ENCODE measurements at places on chromosomes 6 and 20.
A peak's percentile ranks its signal among the peaks of the same experiment; 100 is the strongest.

DNA sequence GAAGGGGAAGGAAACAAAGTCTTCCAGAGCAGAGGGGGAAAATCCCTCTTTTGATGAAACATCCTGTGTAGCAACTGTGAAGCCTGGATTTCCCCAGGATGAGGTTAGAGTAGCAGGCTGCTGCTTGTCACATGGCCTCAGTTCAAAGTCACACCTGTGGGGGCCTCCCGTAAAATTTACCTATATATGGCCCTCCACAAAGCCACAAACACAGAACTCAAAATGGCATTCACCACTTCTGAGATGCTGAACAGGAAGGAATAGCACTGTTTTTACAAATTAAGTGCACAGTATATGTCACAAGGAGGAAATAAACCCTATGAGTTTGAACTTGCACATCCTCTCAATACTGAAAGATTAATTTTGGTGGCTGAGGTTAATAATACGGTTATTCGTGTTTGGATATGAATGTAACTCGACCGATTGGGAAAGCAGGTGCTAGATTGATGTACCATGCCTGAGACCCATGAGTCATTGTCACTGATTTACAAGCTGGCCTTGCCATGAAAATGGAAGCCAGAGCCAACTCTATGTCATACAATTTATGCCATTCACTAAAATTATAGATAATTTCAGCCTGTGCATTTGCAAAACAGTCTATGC is 70.6 kb downstream of the SGK1 start:
- DNase-seq: peak; percentile 99

GRCh38 chr6:43203718-43204095 is 21.7 kb downstream of the CUL9 start:
- DNase-seq: no peak

GRCh38 chr6:19752746-19753145 is 84.4 kb upstream of the ID4 start:
- DNase-seq: no peak

- no peak for DNase-seq
Measured at GRCh38 chr20:62880935-62881661, 19.5 kb upstream of the TCFL5 start.

DNA sequence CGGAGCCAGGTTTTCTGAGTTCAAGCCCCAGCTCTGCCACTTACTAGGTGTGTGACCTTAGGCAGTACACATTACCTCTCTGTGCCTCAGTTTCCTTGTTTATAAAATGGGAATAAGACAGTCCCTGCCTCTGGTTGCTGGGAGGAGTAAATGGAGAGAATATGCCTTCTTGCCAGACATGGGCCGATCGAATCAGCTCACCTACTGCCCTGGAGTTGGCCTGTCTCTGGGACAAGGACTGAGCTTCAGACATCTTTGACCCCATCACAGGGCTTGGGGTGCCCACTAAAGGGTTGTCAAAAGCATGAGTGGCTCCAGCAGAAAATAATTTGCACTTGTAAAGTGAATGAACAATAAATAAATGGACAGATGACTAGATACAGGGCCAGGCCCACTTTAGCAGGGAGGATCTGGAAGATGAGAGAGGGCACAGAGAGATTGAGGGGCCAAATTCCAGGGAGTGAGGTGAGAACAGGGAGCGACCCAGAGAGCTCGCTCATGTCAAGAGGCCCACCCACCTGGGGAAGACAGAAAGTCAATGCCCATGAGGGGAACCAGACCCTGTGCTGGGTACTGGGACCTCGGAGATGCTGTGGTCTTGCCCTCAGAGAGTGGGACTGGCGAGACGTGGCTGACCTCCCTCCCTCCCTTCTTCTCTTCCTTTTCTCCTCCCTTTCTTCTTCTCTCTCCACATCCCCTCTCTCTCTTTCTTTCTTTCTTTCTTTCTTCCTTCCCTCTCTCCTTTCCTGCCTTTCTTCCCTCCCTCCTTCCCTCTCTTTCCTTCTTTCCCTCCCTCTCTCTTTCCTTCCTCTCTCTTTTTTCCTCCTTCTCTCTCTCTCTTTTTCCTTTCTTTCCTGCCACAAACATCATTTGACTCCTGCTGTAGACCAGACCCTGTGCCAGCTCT is 3.9 kb upstream of the BPIFA2 start:
- no peak for DNase-seq

DNA sequence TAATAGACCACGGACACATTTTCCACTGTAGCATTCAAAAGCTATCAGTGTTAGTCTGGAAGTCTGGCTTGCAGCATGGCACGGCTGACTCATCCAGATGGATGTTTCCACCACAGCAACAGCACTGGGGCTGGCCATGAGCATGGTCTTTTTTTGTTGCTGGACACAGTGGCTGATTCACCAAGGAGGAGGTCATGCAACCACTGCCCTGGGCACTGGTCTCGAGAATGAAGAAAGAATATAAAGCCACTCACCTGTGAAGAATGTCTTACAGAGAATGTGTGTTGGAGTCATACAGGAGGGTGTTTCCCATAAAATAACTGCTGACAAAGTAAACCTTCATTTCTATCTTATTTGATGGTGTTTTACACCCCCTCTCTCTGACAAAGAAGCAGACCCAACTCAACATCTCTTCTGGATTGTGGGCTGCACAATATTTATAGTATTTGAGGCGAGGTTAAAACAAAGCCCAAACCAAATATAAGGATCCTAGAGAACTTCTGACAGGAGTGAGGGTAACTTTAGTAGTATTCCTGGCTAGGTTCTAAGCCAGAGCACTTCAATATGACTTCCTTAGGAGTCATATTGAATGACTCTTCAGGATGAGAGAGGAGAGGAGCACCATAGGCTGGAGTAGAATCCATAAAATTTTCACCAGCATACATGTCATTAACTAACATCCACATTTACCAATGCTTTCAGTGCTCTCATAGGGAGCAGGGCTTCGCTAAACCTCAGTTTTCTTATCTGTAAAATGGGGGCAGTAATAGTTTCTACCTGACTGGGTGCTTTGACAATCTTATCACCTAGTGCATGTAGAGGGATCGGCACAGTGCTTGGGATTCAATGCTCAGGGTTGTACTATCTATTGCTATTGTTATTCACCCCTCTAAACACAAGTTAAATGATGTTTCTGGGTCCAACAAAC is 121.4 kb downstream of the KIF13A start:
- DNase-seq: no peak

DNA sequence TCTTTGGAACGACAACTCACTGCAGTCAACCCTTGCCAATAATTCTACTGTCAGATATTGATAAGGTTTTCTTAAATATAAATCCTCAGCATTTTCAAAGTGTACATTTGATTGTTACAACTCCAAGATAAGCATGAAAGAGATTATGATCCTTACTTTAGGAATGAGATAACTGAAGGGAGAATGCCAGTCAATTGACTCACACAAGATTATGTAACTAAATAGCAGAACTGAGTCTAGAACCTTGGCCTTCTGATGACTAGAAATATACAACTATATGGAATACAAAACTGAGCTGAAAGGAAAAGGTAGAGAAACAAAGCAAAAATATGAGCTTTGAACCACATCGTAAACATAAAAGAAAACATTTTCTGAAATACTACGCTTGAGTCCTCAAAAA is 26.9 kb upstream of the STXBP5 start:
- no peak for DNase-seq

- DNase-seq: no peak
Measured at GRCh38 chr20:49747707-49748524, 34.2 kb upstream of the B4GALT5 start.

- DNase-seq: peak; percentile 1
Measured at GRCh38 chr20:38131588-38132121, 33.4 kb downstream of the TGM2 start.

- DNase-seq: no peak
Measured at GRCh38 chr20:1206366-1207148, 3.3 kb downstream of the C20orf202 start.

GRCh38 chr6:3650076-3650958 is 101.2 kb downstream of the PXDC1 start:
- DNase-seq: no peak

DNA sequence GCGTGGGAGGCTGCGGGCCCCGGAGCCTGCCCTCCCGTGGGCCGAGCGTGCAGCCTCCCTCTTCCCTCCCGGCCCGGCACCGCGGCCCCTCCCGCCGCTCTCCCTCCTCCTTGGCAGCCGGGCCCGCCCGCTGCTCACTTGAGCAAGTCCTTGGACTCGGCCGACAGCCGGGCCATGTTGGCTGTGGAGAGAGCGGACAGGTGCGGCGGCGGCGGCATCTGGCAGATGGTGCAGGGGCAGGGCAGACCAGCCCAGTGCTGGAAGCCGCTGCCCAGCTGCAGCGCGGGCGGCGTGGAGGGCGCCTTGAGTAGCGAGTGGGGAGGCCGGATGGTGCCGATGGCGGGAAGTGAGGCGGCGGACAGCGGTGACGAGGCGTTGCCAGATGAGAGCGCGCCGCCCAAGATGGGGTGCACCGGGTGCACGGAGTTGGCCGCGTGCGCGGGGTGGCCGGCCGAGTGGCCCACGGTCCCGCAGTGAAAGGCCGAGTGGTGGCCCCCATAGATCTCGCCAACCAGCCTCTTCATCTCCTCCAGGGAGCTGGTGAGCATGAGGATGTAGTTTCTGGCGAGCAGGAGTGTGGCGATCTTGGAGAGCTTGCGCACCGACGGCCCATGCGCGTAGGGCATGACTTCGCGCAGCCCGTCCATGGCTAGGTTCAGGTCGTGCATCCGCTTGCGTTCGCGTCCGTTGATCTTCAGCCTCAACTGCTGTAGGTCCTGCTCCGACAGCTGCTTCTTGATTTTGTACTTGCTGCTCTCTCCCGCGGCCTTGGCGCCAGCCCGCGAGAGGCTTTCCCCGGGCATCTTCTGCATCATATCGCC is 766 bp downstream of the OLIG3 start:
- no peak for DNase-seq

GRCh38 chr6:149847939-149848267 is 16.3 kb downstream of the LRP11 start:
- no peak for DNase-seq

DNA sequence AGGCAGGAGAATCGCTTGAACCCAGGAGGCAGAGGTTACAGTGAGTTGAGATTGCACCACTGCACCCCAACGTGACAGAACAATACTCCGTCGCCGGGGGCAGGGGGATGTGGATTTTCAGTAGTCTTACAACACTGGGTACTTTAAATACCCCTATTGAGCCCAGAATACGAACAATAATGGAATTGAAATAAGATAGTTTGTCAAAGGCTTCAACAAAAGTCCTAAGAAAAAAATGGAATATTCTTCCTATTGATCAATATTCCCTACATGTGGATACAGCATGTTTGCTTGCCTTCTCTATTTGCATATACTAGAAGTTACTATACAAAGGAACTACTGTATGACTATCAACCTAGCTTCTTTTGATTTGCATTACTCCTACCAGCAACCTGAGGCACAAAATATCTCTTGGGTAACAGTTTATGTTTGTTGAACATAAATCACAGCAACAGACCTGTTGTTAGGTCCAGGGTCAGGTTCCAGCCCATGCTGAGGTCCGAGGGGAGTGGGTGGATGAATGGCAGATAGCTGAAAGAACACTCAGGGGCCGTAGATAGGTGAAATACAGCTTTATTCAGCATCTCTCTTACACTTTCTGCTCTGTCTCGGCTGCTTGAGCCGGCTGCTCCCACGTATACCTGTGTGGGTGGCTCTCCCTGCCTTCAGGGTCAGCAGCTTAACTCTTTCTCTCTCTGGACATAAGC is 23.8 kb downstream of the MAN1A1 start:
- no peak for DNase-seq

- DNase-seq: no peak
Measured at GRCh38 chr6:42764911-42765648, 16.8 kb upstream of the BICRAL start.

GRCh38 chr6:37717836-37718251 is 20.2 kb upstream of the MDGA1 start:
- DNase-seq: no peak

DNA sequence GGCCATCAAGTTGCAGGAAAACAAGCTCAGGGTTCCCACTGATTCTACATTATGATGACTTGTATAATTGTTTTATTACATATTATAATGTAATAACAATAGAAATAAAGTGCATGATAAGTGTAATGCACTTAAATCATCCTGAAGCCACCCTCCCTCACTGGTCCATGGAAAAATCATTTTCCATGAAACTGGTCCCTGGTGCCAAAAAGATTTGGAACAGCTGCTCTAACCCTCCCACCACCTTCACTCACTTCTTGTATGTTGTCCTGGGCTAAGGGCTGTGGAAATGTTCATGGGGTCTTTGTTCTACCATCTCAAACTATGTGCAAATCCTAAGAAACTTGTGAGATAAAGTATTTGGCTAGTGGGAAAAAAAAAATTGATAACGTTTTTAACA is 133.8 kb downstream of the LRRC1 start:
- no peak for DNase-seq

GRCh38 chr6:168046696-168047095 is 32.3 kb downstream of the FRMD1 start:
- DNase-seq: no peak

- DNase-seq: no peak
Measured at GRCh38 chr6:28656715-28657114, 131.0 kb downstream of the GPX5 start.

- no peak for DNase-seq
Measured at GRCh38 chr6:83600459-83600858, 88.1 kb downstream of the PRSS35 start.

GRCh38 chr6:99186417-99186816 is 163.1 kb downstream of the FAXC start:
- DNase-seq: no peak

GRCh38 chr20:8306937-8307336 is 174.9 kb downstream of the PLCB1 start:
- no peak for DNase-seq

GRCh38 chr6:116010790-116011401 is 49.8 kb downstream of the FRK start:
- DNase-seq: peak; percentile 11

DNA sequence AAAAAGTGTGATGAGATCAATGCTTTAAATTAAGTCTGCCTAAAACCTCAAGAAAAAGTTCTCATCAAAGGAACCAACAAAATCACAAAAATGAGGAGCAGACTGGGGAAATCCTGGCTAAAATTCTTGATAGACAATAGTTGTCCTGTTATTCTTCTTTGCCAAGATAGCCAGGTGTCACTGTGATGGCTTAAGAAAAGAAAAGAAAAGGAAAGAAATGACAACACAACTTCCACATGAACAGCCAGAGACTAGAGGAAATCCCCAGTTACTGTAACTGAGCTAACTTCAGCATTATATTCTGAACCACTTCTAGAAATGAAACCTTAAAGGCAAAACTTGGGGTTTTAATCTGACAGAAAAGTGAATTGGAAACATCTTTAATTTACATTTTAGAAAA is 129.6 kb downstream of the CD24 start:
- no peak for DNase-seq

DNA sequence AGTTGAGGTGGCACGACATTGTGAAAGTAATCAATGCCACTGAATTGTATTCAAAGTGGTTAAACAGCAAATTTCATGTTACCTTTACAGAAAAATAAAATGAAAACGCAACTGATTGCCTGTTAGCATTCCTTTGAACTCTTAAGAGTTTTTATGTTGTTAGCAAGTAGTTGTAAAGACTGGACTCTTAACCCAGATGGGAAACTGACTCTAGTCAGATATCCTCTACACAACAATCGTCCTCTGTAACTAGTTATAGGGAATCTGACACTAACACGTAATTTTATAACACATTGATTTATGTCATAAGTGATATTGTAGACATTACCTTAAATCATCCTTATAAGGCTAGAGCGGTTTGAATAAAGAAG is 3.0 kb upstream of the FBXO9 start:
- no peak for DNase-seq

- peak; percentile 16 for DNase-seq
Measured at GRCh38 chr6:149200282-149200945, 117.1 kb upstream of the TAB2 start.

- no peak for DNase-seq
Measured at GRCh38 chr6:4512051-4512471, 264.1 kb upstream of the CDYL start.

- no peak for DNase-seq
Measured at GRCh38 chr6:132114201-132114825, 163.1 kb upstream of the CCN2 start.

Measured in Jurkat, Clone E6-1 (cell line).